ENCODE measurements at places on chromosomes 6 and 20.

DNA sequence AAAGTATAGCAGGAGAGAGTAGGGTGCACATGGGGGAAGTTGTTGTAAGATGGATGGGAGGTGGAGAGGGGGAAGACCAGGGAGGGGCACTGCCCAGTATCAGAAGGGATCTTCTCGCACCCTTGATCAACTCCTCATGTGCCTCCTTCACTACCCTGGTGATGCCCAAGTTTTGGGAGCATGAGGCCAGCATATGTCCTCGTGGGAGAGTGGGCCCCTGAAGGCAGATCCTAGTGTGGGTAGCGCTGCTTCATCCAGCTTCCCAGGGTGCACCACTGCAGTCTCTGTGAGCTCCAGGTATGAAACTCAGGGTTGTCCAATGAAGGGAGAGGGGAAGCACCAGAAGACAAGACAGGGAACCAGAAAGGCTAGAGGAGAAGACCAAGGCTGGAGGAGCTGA is 82.2 kb upstream of the FOXP4 start:
- no peak for DNase-seq

DNA sequence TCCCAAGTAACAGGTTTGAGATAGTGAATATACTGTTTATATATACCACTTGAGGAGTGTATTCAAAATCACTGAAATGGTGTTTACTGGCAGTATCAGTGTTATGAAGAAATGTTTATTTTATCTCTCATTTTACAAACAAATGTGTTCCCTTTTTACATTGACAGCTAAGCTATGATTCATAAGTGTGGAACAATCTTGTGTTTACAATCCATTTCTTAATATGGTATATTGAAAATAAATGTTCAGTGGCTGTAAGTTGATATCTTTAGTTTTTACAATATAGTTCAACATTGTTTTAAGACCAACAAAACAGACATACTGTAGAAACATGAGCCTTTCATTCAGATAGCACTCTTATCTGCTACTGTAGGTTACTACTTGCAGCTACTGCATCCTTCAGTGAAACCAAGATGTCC is 14.3 kb downstream of the PHF3 start:
- no peak for DNase-seq

- DNase-seq, result no peak
Measured at GRCh38 chr6:163132050-163132750, 282.3 kb upstream of the QKI start.

DNA sequence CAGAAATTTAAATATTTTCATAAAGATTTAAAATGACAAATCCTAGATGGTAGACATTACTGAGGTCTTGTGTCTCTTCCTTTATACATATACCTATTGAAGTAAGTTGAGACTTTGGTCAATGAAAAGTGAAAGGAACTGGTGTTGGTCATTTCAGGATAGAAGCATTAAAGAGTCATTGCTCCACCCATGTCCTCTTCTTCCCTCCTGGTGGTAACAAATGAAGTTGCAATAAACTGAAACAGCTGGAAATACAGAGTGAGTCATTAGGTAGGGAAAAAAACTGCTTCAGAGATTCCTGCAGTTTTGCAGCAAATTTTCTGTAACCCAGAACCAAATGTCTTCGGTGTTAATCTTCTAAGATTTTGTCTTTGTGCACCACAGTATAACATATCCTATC is 448.0 kb downstream of the EYS start:
- no peak for DNase-seq

- DNase-seq, result no peak
Measured at GRCh38 chr6:4426968-4427367, 291.6 kb upstream of the ECI2 start.

- DNase-seq, result peak; percentile 86
Measured at GRCh38 chr20:63657937-63658748, at the start of gene RTEL1. TSS of gene RTEL1 (plus strand) at chr20:63658312. CDS start at chr20:63659403, 1,091 bp downstream.

DNA sequence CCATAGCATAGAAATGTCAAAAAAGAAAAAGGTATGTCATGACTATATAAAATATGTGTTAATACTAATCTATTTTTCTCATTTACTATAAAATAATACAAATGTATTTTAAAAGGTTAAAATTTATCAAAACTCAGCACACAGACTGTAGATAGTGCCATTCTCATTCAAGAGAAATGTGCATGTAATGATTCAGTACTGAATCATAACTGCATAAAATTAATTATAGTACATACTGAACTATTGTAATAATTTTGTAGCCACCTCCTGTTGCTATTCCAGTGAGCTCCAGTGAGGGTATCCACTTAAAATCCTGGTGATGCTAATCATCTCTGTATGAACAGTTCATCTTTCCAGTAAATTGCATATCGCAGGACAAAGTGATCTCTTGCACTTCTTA is 82.8 kb downstream of the HMGCLL1 start:
- no peak for DNase-seq

DNA sequence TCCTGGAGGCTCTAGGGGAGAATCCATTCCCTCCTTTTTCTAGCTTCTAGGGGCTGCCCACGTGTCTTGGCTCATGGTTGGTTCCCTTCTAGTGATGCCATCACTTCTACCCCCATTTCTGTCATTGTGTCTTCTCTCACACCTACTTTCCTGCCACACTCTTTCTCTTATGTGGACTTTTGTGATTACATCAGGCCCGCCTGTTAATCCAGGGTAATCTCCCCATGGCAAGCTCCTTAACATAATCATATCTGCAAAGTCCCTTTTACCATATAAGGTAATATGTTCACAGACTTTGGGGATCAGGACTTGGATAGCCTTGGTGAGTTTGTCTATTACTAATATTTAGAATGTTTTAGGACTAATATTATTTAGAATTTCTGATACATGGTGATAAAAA is 111.9 kb downstream of the DNAH8 start:
- DNase-seq, result no peak

DNA sequence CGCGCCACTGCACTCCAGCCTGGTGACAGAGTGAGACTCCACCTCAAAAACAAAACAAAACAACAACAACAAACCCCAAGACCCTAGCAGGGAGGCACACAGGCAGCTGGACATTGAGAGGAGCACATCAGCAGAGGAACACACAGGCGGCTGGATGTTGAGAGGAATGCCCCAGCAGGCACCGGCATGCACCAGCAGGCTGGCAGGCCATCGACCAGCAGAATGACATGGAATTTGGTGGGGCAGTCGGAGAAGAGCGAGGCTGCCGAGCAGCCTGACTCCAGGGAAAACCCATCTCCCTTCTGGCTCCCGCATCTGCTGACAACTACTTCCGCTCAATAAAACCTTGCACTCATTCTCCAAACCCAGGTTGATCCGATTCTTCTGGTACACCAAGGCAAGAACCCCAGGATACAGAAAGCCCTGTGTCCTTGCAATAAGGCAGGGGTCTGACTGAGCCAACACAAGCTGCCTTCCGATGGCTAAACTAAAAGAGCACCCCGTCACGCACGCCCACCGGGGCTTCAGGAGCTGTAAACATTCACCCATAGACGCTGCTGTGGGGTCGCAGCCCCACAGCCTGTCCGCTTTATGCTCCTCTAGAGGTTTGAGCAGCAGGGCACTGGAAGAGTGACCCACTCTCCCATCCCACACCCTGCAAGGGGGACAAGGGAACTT is 60.2 kb downstream of the SLC22A23 start:
- no peak for DNase-seq

DNA sequence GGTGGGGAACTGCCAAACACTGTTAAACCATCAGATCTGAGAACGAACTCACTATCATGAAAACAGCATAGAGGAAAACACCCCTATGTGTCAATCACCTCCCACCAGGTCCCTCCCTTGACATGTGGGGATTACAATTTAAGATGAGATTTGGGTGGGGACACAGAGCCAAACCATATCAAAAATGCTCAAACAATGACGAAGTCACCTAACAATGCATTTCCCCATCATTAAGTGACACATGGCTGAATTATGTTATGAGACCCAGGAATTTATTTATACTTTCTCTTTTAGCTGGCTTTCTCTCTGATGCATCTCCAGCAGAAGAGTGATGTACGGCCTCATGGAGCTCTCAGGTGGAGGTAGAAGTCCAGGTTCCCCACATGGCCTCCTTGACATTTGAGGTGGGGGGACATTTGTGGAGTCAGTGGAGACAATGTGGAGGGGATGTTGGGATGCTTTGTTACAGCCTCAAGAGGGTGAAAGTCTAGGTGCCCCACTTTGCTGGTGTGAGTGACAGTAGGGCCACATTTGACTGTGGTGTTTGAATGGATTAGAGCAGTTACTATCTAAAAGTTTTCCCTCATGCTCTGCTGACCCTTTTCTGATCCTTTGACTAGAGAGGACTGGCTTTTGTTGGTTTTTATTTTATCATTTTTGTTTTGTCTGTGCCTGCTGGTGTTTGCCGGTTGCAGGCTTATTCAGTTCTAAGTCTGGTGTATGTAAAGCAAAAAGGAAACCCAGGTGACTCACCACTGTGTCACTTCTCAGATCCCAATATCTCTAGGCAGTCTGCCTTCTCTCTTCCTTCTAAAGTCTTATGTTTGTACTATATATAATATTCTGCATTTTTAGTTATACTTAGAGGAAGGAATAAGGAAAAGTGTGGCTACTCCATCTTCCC is 18.5 kb upstream of the DCBLD1 start:
- DNase-seq, result no peak

DNA sequence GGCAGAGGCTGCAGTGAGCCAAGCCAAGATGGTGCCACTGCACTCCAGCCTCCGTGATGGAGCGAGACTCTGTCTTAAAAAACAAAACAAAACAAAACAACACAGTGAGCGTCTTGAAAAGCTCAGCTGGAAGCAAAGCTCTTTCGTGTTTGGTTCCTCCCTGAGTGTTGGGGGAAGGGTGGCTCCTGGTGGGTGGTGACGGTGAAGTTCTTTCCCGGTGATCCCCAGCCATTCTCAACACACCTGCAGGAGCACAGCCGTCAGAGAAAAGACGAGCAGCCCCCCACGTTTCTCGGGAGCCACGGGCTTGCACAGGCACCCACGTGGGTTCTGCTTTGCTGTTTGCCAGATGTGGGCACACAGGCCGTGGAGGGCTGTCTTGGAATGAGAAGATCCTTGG is 3.2 kb downstream of the BHLHE23 start:
- peak; percentile 32 for DNase-seq

DNA sequence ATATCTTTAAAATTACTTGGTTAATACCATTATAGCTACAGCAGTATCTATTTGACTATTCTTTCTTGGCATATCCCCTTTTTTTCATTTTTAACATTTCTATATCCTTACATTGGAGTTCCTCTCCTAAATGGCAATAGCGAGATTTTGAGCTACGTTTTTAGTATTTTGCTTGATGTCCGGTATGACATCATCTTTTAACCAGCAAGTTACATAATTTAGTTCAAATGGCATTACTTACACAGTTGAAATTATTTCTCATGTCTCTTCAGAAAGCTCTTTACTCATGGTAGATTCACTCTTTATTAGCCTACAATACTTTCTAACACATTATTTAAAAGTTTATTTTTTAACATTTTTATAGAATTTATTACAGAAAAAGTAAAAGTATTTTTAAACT is 701.7 kb upstream of the EPHA7 start:
- no peak for DNase-seq

- DNase-seq, result no peak
Measured at GRCh38 chr20:23147647-23147963, 61.5 kb upstream of the CD93 start.

- DNase-seq, result no peak
Measured at GRCh38 chr6:43045371-43045930, 8.2 kb downstream of the CUL7 start.

DNA sequence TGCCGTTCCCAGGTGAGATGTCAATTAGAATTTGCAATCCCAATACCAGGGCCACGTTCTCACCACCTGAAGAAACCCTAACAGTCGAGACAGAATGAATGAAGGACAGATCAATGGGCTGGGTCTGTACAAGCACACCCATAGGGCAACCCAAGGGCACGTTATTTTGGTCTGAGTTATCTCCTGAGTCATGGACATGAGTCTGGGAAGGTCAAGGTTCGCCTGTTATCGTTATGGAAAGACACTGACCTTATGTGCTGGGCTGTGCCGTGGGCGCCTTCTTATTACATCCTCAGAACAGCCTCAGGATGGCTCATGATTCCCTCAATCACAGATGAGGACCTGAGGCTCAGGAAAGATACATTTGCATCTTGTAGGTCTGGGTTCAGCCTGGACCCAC is 175.0 kb upstream of the SULF2 start:
- no peak for DNase-seq

DNA sequence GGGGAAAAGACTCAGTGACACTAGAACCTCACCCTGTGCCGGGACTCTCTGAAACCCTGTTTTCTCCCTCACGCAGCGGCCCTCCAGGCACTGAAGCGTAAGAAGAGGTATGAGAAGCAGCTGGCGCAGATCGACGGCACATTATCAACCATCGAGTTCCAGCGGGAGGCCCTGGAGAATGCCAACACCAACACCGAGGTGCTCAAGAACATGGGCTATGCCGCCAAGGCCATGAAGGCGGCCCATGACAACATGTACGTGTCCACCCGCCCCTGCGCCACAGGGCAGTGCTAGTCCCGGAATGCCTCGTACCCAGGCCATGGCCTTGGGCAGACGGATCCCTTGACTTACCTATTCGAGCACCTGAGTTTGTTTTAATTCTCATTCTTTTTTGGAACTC is 37.2 kb downstream of the CHMP4B start:
- no peak for DNase-seq

- DNase-seq, result no peak
Measured at GRCh38 chr6:33610779-33611732, 10.1 kb upstream of the ITPR3 start.

DNA sequence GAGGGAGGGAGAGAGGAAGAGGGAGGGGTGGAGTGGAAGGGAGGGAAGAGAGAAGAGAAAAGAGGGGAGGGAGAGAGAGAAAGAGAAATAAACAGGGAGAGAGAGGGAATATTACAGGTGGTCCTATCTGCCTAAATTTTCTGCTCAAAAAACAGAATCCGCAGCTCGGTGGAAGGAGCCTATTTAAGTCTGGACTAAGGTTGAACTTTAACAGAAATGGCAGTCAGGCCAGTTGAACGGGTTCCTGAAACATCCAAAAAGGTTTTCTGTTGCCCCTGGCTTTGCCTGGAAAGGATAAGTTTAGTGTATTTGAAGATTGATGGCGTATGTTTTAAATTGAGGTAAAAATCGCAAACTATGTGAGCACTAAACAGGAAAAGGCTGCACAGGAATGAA is 2.2 kb downstream of the TFAP2B start:
- no peak for DNase-seq

DNA sequence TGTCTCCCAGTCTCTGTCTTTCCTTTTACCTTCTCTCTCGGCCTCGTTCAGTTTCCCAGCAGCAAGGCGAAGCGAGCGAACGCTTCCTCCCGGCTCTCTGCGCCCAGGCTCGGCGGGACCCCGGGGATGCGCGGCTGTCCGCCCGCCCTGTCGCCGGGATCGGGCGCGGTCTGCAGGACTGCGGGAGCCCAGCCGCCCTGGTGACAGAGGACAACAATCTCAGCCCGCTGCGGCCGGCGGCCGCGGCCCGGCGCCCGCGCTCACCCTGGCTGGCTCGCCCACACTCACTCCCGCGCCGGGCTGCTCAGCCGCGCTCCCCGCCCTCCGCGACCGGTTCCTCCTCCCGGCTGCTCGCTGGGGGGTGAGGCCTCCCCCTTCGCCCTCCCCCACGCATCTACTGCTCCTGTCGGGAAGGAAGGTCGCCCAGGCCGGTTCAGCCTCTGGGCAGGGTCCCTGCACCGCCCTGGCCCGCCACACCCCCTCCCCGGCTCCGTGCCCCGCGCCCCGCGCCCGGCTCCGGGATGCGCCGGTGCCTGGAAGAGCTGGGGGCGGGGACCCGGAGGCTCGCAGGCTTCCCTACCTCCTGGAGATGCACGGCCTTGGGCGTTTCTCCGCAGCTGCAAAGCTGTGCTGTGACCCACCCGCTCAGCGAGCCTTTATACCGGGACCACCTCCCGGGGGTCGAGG is 410 bp downstream of the SYNE1 start:
- DNase-seq, result no peak

Measured in COR-L47 (cell line).